Amygdala (tissue), 56 donors: ENCODE measurements at places on chromosomes 12 and 14.

DNA sequence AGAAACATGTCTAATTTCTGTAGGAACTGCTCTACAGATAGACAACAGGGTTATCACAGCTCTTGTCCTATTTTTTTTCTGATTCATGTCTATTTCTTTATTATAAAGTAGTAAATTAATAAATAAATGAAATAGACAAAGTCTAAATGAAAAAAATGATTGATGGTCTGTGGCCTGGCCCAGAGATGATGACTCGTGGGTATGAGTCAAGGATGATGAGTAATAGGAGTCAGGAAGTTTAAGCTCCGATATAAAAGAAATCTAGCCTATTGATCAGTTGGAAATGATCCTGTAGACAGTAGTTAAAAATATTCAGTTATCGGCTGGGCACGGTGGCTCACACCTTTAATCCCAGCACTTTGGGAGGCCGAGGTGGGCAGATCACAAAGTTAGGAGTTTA lies 90.6 kb upstream of the RTL1 start:
- DNase-seq, result no peak

DNA sequence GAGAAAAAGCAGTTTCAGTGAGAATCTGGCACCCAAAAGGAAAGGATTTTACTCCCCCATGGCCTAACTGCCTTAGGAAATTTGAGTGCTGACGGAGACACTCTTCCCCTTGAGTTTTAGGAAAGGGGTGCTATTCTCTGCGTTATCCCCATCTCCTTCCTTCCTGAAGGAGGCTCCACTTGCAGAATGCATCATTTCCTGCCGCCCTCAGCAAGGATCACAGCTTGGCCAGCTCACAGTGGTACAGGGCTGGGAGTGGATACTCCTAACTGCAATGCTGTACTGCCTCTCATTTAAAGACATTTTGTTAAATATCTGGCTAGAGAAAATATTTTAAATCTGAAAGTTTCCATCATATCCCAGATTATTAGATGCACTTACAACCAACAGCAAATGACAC lies 33.0 kb downstream of the RDH12 start:
- DNase-seq, result no peak

DNA sequence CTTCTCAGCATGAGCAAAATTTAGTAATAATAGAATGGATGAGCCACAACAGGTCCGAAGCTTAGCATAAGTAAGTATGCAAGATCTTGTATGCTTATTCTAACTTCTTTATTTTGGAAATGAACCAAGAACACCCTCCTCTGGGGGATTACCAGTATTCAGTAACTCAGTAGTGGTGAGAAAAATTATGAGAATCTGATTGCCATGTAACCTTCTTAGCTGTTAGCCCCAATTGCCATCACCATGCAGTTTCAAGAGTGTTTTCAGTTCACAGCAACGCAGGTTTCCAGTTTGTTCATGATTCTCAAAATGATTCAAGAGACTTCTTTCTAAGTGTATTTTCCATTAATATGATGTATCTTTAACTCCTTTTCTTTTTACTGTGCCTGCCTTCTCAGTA lies 1507.6 kb upstream of the SEL1L start:
- DNase-seq, result no peak

DNA sequence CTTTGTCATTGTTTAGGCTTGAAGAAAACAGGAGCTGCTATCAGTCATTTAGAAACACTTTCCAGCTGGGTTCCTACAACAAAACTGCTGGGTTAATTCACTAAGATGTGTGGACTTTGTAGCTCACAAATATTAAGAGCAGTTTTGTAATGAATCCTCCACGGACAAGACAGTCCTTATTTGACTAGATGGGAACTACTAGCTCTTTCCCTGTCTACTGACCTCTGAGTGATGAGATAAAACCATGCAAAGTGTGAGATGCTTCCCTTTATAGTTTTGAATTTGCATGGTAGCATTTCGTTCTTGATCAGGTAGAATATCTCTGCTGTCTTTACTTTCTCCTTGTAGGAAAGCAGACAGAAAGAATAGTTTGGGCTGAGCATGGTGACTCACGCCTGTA lies 72.9 kb upstream of the STXBP6 start:
- no peak for DNase-seq

GRCh38 chr14:61678975-61679374 lies 16.3 kb upstream of the HIF1A start:
- no peak for DNase-seq

DNA sequence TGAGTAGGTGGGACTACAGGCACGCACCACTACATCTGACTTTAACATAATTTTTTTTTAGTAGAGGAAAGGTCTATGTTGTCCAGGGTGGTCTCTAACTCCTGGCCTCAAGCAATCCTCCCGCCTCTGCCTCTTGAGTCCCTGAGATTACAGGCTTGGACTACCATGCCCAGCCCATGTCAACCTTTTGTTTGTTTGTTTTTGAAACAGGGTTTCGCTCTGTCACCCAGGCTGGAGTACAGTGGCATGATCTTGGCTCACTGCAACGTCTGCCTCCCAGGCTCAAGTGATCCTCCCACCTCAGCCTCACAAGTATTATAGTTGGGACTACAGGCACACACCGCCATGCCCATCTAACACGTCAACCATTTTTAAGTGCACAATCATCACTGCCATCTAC lies 29.2 kb downstream of the PITPNM2 start:
- no peak for DNase-seq

- no peak for DNase-seq
Observed at GRCh38 chr14:23438101-23438971, 2.9 kb upstream of the MYH7 start.

DNA sequence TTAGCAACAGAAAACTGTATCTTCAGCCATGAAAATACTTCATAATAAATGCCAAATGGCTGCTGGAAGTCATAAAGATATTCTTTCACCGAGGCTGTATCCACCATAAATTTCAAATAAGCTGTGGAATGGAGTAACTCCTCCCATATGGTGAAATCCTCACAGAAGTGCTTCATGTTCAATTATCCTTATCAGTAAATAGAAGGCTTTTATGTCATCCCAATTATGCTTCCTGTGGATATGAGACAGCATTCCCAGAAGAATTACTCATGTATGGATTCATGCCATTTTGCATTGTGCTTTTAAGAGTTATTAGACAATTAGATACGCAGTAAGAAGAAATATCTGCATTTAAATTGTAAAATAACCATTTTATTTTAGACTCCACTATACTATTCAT lies 99.0 kb downstream of the RTN1 start:
- no peak for DNase-seq

DNA sequence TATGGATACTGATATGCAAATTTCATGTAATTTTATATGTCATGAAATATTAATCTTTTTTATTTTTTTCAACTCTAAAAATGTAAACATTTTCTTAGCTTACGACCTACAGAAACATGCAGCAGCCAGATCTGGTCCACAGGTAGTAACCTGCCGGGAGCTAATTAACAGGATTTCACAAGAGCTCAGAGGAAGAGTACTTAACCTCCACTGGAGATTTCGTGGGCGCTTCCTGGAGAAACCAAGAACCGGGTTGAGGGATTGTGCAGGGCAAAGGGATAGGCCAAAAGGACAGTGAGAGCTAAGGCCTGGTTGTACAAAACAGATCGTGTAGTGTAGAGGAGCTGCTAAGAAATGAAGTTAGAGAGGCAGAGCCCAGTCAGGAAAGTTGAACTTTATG lies 315.7 kb downstream of the PAWR start:
- no peak for DNase-seq

GRCh38 chr12:53217051-53217930 lies 10.2 kb upstream of the ITGB7 start:
- DNase-seq, result no peak

DNA sequence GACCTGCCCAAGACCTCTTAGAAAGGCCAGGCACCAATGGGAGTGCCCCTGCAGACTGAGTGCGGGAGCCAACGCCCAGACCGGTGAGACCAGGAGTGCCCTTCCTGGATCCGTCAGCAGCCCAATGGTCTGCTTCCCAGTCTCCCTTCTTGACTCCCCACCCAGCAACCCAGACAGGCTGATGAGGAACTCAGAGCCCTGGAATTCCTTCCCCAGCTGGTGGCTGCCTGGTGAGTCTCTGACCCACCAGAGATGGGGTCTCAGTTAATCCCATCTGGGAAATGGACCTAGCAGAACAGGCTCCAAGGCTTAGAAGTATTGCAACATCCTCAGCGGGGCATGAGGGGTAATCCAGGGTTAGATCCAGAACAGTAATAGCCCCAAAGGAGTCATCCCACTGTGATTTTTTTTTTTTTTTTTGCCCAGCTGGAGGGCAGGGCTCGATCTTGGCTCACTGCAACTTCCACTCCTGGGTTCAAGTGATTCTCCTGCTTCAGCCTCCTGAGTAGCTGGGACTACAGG lies 1.5 kb upstream of the RASAL1 start:
- no peak for DNase-seq

DNA sequence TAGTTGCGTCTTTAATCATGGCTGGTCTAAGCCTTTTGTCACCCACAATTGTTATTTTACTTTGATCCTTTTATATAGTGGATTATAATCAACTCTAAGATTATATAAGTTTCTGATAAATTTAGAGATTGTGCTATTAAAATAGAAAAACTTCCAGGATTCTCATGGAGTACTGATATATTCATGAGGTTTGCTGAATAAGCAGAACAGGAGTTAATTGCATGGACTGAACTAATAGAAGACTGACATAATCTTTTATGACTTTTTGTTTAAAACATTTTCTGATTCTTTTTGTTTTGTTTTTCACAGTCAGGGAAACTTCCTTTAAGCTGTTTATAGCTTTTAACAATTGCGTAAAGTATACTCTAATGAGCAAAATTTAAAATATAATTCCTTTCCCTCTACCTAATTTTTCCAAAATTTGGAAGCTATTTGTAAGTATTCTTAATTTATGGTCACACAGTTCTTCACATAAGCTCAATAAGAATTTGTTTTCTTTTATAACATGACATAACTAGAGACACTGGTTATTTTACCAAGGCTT lies 129.9 kb upstream of the TMEM260 start:
- no peak for DNase-seq

GRCh38 chr12:3117591-3118015 lies 40.4 kb downstream of the TSPAN9 start:
- no peak for DNase-seq

DNA sequence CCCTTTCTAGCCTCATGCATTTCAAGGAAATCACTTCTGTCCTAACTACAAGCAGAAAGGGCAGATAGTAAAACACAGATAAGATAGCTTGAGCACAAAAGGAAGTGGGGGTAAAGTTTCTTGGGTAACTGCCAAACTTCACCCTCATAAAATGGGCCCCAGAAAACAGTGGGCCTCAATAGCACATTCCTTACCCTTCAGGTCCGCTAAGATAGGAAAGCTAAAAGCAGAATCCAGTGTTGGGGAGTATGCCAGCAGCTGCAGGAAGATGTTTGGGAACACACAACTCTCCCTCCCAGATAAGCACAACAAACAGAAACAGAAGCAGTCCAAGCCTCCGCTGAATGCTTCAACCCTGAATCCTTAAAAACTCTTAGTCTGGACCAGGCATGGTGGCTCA lies 110.9 kb upstream of the MGAT4C start:
- no peak for DNase-seq

DNA sequence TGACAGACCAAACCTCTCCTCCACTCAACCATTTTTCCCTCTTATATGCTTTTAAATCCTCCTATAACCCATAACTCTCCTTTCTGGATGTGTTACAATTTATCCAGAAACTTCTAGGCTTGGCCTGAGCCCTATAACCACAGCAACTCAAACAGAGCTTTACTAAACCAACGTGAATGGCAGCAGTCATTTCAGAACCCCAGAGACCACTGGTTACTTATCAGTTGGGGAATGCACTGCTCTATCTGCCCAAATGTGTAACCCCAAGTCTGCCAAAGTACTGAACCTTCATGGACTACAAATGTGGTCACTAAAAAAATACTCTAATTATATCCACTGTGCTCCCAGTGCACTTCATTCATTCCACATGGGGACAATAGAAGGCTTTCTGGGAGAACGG lies 42.0 kb downstream of the NAA25 start:
- no peak for DNase-seq

DNA sequence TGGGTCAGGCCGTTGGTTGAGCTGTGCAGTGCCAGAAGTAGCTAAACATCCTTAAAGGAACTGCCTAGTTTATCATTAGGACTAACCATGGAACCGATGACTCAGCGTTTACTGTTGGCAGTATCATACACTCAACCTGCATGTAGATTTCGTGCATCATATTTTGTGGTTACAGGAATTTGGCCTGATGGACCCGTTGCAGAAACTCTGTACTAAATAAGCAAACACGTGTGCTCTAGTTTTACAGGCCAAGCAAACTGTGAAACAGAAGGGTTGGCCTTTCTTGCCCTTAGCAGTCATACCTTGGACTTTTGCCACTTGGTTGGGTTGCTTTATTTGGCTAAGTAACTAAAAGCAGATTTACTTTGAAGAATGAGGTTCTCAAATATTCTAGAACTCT lies 35.6 kb downstream of the DGLUCY start:
- no peak for DNase-seq

- DNase-seq, result no peak
Observed at GRCh38 chr12:28507033-28507432, 316.8 kb downstream of the CCDC91 start.

- no peak for DNase-seq
Observed at GRCh38 chr12:70724444-70724843, 87.2 kb upstream of the PTPRB start.

DNA sequence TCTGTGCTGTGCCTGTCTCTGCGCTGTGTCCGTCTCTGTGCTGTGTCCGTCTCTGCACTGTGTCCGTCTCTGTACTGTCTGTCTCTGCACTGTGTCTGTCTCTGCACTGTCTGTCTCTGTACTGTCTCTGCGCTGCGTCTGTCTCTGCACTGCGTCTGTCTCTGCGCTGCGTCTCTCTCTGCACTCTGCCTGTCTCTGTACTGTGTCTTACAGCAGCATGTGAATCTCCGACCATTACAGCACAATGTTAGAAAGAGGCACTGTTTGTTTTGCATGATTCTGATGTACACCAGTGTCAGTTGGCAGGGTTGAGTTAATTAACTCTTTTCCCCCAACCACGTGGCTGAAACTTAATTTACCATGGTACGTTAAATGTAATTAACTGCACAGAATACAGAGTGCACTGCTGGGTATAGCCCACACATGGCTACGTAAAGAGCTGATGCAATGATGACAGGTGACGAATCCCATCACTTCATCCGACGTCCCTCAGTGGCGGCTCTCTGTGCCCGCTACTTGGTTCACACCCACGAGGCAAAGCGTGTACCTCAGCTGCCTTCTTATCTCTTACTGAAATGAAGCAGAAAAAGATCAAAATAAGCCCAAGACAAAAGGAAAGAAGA lies 127.7 kb upstream of the SFSWAP start:
- DNase-seq, result no peak
